ENCODE measurements at places on chromosomes 12 and 14. TPM values are rescaled to one million over a fixed set of nuclear protein-coding genes. Genes with fewer than 3 reads are reported as not detected.

Gene MPHOSPH9
- total RNA-seq = 31.1 TPM

Gene TAS2R30
- total RNA-seq = 12.6 TPM

Gene SPX
- total RNA-seq = 0.16 TPM

Gene CHGA
- 1.0 TPM for total RNA-seq

Gene C12orf54
- total RNA-seq = not detected

Gene CATSPERB
- total RNA-seq = not detected

Gene VRTN
- not detected for total RNA-seq

Gene STAT6
- total RNA-seq = 49.7 TPM

Gene CIROP
- total RNA-seq = not detected

Gene KRT74
- not detected for total RNA-seq

Gene AKAP3
- total RNA-seq = 0.63 TPM

Gene PZP
- total RNA-seq = 1.1 TPM

Gene SIRT4
- 1.1 TPM for total RNA-seq

Gene RBM19
- total RNA-seq = 29.0 TPM

Gene GMFB
- total RNA-seq = 57.7 TPM

Gene DICER1
- 46.2 TPM for total RNA-seq

Gene TMEM63C
- total RNA-seq = 0.65 TPM

Gene ZC2HC1C
- total RNA-seq = 0.49 TPM

Gene KLHDC1
- 2.8 TPM for total RNA-seq

Gene CTDSP2
- 47.6 TPM for total RNA-seq

Gene PROX2
- total RNA-seq = not detected

Gene PLXNC1
- 0.16 TPM for total RNA-seq

Gene LRP1-AS
- total RNA-seq = not detected

Gene OR4E2
- total RNA-seq = not detected

Gene TMPRSS12
- total RNA-seq = not detected

Gene RASAL1
- not detected for total RNA-seq

Gene DCD
- total RNA-seq = not detected

Gene OVCH1
- total RNA-seq = not detected

Gene BEST3
- total RNA-seq = not detected

Gene MYF6
- not detected for total RNA-seq

Gene EIF2S1
- total RNA-seq = 302 TPM

Gene HOXC4
- not detected for total RNA-seq

Gene POTEG
- not detected for total RNA-seq

Gene TMEM30B
- under 0.01 TPM for total RNA-seq

Gene KCNK10
- total RNA-seq = not detected

Gene RERG
- not detected for total RNA-seq

Gene NRXN3
- 0.16 TPM for total RNA-seq

Gene TMEM132D
- not detected for total RNA-seq

Gene ATP23
- 19.1 TPM for total RNA-seq

Gene LRFN5
- under 0.01 TPM for total RNA-seq

Gene GLIPR1L1
- total RNA-seq = not detected

Gene PGF
- 121 TPM for total RNA-seq

Gene KRT7
- 66.4 TPM for total RNA-seq

Measured in bladder microvascular endothelial cell (primary cell).